B cell (primary cell): ENCODE measurements at places on chromosomes 11 and 22. TPM values are rescaled to one million over a fixed set of nuclear protein-coding genes. Genes with fewer than 3 reads are reported as not detected.
A peak's percentile ranks its signal among the peaks of the same experiment; 100 is the strongest.

TYR gene
- not detected in 2 replicates for total RNA-seq

NRGN gene
- 0.66 TPM in 1 of 2 replicates, not detected in the other for total RNA-seq

HBG2 gene
- total RNA-seq = not detected in 2 replicates

PGA5 gene
- total RNA-seq = not detected in 2 replicates

OR5B21 gene
- 0.74 and 1.5 TPM in 2 replicates for total RNA-seq

TREH gene
- not detected in 2 replicates for total RNA-seq

OSM gene
- total RNA-seq = 1.7 and 1.8 TPM in 2 replicates

PANX3 gene
- total RNA-seq = not detected in 2 replicates

ADM2 gene
- 2.6 and 3.7 TPM in 2 replicates for total RNA-seq

- no peak for DNase-seq
Measured at GRCh38 chr11:110691926-110692325, 20.3 kb downstream of the ARHGAP20 start.

DNA sequence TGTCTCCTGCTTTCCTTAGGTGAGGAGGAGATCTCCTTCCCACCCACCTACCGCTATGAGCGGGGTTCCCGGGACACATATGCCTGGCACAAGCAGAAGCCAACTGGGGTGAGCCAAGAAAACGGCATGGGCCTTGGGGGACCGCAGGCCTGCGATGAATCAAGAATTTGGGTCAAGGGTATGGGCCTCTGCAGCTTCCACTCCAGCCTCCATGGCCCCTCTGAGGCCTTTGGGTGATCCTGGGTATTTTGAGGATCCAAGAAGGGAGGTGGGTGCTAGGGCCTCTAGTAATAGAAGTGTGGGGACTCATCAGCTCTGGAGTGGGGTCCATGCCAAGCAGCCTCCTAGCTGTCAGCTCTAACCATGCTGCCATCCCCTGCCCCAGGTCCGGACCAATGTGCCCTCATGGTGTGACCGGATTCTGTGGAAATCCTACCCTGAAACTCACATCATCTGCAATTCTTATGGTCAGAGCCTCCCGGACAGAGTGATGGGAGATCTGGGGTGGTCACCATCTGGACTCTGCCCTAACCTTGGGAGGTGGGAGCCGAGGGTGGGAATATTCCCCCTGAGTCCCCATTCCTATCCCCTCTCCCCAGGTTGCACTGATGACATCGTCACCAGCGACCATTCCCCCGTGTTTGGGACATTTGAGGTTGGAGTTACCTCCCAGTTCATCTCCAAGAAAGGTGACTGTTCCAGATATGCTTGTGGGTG, 8.6 kb downstream of the INPPL1 start:
- no peak for DNase-seq

DNA sequence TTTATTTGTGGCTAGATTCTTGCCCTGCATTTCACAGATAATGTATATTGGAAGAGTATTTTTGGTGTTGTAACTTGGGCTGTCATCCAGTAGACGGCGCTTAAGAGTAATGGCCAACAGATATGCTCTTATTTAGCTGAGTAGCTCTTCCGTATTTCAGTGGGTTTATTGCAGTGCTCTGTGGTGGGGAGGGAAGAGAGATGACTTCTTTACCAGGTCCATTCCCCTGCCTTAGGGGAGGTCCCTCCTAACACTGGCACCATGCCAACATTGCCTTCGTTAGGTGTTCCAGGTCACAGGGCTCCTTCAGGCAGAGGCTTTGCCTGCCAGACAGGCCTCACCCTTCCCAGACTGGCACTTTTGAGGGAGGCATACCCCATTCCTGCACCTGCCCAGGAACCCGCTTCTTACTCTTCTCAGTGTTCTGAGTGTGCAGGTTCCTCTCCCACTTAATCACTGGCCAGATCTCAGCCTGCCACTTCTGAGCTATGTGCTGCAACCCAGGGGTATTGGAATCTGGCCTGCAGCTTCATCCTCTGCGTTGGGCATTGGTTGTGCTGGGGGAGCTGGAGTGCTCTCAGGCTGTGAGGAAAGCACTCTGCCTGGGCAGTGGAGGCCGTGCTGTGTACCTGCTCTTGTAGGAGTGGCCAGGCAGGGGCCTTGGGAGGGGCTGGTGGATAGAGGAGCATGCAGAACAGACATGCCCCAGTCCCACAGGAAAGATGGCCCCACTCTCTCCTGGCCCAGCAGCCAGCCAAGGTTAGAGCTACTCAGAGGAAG, 29.4 kb upstream of the SLN start:
- DNase-seq = peak; percentile 13

DNA sequence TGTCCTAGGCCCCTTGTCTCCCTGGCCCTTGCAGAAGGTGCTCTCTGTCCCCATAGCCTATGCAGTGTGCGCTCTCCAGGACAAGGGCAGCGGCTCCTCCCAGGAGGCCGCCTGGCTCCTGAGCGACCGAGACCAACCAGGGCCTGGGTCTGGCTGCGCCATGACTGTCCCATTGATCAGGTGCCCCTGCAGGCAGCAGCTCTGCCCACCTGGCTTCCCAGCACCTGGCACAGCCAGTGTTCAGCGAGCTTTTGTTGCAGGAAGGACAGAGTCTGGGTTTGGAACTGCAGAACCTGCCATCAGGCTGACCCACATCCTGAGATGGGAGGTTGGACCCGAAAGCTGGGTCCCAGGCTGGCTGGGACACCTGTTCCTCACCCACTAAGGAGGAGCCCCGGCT, 1001.1 kb downstream of the BRD1 start:
- DNase-seq = no peak

DNA sequence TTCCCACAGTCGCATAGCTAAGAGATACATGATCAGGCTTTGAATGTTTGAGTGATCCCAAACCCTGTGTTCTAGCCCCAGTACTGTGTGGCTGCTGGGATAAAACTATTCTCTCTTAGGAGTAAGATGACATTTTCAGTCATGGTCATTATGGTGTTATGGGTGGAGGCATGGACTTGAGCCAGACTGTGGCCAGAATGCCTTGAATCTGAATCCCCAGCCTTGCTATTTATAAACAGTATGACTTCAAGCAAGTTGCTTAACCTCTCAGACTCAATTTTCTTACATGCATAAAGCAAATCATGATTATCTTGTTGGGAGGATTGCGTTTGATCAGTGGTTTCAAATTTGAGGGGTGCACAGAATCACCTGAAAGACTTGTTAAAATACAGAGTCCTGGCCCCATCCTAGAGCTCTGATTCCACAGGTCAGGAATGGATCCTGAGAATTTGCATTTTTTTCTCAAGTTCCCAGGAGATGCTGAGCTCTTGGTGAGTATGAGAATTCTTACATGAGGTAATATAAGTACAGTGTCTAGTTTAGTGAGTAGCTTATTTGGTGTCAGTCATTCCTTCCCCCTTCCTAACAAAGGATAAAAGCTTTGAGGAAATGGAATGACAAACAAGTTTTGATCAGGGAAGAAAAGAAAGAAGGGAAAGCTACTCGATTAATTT, 571.7 kb downstream of the METTL15 start:
- DNase-seq = no peak

- no peak for DNase-seq
Measured at GRCh38 chr11:7060868-7061267, 27.9 kb upstream of the RBMXL2 start.

DNA sequence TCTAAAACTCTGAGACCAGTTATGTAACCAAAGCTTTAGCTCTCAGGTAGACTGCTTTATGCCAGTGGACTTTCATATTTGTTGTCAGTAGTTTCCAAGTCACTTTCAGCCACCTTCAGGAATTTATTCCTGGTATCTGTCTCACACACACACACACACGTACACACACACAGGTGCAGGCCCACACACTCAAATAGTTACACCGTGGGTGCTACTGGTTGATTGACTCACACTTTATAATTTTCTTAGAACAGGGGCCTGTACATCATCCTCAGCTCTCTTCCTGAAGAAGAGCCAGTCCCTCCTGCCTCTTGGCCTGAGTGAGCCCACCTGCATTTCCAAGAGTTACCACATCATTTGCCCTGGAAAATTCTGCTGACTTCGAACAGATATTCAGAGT, 555.2 kb downstream of the SOX6 start:
- DNase-seq = no peak

DNA sequence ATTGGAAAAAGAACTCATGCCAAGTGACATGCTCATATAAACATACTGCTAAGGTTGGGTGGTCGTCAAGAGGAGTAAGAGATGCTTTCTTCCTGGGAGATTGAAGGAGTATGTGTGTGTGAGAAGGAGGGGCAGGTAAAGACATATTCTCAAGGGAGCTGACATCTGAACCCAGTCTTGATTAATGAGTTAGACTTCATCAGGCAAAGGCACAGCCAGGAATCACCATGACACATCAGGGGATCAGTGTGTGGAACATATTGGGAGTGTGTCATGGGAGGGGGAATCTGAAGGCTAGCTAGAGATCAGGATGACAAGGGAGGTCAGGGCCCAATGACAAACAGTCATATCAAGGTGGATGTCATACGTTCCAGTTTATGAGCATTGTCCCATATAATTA, 14.9 kb downstream of the CNTF start:
- no peak for DNase-seq

GRCh38 chr11:78929207-78929905, 354.7 kb upstream of the NARS2 start:
- no peak for DNase-seq

GRCh38 chr22:36922105-36922608, 8.7 kb downstream of the CSF2RB start:
- no peak for DNase-seq

- no peak for DNase-seq
Measured at GRCh38 chr22:46378426-46379065, 43.0 kb downstream of the TRMU start.

GRCh38 chr11:11149671-11150459, 203.2 kb downstream of the CSNK2A3 start:
- DNase-seq = no peak

DNA sequence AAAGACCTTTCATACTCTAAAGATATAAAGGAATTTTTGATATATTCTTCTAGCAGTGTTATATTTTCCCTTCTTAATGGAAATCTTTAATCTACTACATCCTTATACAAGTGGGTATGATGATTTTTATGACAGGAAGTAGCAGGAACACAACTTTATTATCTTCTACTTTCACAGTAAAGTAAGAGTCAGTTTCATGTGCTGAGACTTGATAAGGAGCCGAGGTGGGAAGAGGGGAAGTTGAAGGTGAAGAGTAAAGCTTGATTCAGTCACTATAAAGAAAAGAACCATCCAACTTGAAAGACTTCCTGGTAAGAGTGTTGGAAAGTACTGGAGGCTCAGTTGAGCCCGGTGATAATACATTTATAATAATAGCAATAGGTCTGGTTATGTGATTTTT, 82.1 kb upstream of the PTH start:
- DNase-seq = no peak

DNA sequence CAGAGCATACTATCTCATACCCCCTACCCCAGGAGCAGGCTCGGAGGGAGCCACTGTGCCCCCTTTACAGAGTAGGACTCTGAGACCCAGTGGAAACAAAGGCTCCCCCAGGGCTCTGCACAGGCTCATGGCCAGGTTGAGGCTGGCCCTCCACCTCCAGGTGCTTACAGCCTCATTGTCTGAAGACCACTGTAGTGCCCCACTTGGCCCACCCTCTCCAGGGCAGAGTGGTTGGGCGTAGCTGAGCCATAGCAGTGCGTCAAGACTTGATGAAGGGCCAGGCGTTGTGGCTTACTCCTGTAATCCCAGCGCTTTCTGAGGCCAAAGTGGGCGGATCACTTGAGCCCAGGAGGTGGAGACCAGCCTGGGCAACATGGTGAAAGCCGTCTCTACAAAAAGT, 1.7 kb downstream of the ANKRD13D start:
- no peak for DNase-seq

DNA sequence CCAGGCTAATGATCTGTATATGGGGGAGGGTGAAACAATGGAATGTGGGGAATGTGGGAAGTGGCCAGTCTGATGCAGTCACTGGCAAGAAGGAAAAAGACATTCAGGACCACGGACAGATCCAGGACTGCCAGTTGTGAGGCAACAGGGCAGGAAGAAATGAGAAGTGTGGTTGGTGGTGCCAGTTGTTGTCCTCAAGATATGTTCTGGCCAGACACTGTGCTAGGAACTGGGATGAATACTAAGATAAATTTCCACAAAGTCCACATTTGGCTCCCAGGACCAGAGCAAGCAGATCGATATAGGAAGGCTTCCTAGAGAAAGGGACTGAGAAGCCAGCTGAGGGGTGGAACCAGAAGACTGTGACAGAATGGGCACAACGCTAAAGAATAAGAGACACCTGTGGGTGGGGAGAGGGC, 6.8 kb upstream of the TPBGL start:
- no peak for DNase-seq
